ENCODE measurements at places on chromosomes 7 and 10.

GRCh38 chr10:32938554-32939061 is 19.4 kb downstream of the ITGB1 start:
- no peak for DNase-seq

- no peak for DNase-seq
Observed at GRCh38 chr7:128211626-128212025, 29.5 kb upstream of the LEP start.

DNA sequence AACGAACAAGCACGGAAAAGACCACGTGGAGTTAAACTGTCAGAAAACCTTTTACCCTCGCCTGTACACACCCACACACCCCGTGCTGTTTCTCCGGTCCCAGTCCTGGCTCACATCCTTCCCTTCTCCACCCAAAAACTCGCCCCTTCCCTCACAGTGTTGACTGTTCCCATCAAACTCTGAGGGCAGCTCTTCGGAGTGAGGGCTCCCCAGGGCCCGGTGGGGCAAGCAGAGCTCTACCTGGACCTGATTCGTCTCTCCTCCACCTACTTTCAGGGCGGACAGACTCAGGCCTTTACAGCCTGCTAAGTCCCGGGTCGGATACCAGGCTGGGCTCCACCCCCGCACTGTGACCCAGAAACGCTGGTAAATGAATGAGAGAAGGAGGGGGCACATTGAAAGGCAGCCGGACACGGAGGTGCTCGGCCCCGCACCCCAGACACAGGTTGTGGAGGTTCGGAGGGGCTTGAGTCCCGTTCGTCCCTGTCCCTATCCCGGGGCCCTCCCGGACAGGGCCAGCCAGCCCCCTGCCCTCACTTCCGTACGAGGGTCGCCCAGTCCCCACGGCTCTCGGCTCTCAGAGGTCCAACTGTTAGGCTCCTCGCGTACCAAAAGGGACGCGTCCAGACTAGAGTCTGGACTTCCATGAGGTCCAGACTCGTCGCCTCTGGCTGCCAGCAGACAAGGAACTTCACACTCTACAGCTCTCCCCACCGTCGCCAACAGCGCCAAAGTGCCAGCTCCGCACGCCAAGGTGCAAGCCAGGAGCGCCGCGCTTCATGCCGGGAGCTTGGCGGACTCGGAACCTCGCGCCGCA is 31.7 kb upstream of the ASL start:
- no peak for DNase-seq

DNA sequence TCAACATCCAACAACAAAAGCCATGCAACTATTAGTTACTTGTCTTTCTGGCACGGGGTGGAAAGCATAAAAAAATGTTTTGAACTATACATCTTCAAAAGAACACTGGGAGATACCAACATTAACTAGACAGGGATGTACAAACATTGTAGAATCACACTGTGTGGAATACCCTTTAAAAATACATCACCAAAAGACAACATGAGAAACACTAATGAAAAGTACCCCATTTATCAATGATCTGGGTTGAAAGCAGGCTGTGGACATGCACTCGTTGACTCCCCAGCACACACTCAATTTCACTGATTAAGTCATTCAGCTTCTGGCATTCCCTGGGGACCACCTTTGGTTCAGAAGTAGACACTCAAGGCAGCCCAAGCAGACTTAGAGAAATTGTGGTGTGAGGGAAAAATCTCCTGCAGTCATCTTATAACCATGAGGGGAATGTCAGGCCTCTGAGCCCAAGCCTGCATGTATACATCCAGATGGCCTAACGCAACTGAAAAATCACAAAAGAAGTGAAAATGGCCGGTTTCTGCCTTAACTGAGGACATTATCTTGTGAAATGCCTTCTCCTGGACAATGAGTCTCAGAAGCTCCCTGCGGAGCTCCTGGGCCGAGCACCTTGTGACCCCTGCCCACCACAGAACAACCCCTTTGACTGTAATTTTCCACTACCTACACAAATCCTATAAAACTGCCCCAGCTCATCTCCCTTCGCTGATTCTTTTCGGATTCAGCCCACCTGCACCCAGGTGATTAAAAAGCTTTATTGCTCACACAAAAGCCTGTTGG is 53.0 kb downstream of the CACUL1 start:
- DNase-seq = no peak

DNA sequence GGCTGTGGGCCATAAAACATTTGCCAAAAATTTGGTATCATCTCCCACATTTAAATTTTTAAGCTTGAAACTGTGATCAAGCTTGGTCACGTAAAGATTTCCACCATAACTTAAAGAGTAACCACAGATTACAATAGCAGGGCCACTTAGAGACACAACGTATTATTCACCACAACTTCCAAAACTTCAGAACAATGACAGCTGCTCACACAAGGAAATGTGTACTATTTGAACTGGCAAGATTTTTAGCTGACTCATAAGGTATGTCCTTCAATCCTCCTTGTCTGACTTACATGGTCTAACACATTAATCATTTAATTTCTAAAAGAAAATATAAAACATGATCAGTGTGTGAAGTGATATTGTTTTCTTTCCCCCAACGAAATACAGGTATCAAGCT is 234.5 kb downstream of the PARD3 start:
- DNase-seq = no peak

DNA sequence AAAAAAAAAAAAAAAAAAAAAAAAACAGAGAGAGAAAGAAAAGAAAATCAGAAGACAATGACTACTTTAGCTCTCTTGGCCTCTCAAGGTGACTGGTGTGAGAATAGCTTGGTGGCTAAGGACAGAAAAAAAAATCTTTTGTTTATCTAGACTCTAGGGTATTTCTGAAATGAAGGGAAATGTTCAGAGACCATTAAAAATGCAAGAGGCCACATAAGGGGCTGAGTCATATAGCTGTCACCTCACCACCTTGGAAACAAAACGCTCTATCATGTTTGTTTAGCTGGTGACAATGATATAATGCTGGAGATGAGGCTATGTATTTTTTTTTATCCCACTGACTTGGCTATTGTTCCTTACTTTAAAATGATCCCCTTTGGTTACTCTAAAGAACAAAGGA is 287.0 kb upstream of the CDC14C start:
- DNase-seq = no peak

GRCh38 chr10:52568309-52568708 is 204.3 kb downstream of the MBL2 start:
- DNase-seq = no peak

- DNase-seq = no peak
Observed at GRCh38 chr10:4281190-4281825, 496.3 kb upstream of the KLF6 start.

DNA sequence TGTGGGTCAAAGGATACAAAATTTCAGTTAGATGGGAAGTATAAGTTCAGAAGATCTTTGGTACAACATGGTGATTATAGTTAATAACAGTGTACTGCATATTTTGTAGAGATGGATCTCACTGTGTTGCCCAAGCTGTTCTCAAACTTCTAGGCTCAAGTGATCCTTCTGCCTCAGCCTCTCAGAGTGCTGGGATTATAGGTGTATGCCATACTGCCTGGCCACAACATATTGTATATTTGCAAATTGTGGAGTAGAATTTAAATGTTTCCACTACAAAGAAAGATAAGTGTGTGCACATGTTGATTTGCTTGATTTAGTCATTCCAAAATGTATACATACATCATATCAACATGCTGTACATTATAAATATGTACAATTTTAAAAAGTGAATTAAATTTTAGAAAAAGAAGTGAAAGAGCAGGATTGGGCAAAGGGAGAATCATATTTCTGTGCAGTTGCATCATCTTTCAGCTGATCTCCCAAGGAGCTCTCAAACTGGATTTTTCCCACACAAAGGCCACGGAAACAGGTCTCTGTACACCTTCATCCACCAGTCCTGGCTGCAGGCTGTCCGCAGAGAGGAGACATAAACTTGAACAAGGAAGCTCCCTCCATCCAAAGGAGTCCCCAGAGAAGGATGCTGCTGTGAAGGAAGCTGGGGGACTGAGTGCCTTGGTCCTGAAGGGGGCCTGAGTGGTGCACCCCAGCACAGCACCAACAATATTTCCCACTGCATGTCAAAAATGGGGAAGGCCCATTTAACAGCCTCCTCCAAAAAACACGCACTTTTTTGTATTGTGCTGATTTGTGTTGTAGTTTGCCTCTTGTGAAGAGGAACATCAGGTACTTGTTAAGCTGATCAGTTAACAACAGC is 217.1 kb upstream of the GHITM start:
- no peak for DNase-seq

DNA sequence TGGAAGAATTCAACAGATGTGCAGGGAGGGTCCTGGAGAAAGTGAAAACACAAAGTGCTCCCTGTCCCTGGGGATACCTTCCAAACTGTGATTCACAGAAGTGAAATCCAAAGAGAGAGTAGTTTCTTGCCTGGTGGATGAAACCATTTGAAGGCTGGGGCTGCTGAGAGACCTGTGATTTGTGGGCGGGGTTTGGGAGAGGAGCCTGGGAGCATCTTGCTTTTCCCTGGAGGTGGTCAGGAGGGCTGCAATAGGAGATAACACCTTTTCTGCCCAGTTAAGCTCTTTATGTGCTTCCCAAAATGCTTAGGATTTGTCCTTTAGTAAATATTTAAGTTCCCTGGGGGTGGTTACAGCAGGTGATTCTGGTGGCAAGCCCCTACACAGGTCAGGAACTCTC is 105.3 kb upstream of the TPK1 start:
- no peak for DNase-seq

DNA sequence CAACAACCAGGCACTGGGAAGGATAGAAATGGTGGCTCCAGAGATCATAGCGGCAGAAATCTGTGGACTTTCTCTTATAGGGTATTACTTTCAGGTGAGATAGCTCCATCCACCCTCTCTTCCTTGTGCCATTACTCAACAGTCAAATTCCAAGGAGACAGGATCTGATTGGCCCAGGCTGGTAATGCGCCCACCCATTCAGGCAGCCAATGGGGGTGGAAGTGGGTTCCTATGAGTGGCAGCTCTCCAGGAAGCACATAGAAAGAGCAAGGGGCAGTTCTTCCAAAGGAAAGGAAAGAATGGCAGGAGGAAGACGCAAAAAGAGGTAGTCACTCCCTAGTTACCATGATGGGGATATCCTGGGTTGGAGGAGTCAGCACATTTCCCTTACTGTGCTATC is 94.4 kb downstream of the STRA8 start:
- no peak for DNase-seq

DNA sequence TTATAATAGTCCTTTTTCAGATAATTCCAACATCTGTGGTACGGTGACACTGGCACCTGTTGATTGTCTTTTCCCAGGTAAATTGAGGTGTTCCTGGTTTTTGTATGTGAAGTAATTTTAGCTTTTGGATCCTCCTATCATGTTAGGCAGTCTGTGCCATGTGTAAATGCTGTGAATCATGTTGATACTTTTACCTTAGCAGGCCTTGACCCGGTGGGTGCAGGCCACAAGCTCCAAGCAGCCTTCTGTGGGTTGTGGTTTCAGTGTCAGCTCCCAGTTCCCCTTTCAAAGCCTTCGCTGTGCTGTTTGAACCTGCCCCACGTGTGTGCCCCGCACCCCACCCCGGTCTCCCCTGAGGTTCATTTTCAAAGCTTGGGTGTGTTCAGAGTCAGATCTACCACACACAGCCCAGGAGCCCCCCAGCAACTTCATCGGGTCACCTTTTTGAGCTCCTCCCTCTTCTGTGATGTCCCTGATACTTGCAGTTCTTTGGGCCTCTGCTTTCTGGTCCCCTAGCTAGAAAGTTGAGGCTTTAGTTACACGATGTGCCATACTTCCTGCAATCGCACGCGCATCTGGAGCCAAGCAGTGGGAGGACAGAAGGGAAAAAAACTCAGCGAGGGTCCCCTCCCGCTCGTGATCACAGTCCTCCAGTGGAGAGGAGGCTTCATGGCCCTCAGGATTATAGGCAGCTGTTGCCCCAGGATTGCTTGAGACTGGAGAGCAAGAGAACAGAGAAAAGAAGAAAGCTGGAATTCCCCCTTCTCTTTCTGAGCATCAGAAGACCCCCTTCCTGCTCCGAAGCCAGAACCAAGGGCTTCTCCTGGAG is 8.7 kb upstream of the BHLHA15 start:
- peak; percentile 13 for DNase-seq

DNA sequence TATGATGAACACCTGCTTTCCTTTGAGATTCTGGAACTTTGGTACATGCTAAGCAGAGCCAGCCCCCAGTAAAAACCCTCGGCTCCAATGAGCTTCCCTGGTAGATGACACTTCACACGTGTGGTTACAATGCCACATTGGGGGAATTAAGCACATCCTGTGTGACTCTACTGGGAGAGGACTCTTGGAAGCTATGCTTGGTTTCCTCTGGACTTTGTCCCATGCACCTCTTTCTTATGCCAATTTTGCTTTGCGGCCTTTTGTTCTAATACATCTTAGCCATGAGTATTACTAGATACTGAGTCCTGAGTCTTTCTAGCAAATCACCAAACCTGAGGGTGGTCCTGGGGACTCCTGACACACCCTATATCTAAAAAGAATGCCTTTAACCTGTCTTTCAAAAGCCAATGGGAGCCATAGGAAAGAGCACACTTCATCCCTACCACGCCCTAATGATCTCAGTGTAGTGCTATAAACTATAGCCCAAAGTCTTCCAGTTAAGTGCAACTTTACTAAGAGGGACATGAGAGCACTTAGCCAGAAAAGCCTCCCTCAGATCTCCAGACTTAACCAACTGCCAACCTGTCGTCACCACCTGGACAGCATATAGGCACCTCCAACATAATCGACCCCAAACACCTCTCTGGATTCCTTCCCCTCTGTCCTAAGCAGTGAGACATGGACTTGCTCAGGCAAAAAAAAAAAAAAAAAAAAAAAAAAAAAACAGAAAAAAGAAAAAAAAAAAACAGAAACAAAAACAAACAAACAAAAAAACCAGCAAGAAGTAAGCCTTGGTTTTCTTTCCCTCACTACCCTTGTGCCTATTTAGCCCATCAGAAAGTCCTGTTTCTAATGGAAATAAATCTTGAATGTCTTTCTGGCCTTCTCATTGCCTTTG is 37.4 kb downstream of the CCDC6 start:
- no peak for DNase-seq

DNA sequence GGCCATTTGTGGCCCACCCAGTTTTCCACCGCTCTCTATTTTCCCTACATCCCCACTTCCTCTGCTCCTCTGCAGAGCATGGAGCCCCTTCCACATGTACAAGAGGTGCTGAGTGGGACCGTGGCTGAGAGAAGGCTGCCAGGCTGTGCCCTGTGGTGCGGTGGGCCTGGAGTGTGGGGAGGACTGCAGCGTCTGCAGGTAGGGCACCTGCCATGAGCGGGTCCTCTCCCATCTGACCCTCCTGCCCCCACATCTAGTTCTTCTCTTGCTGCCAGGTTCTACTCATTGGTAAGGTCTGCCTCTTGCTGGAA is 145.6 kb upstream of the FAM20C start:
- no peak for DNase-seq

GRCh38 chr10:15333909-15334649 is 37.0 kb downstream of the FAM171A1 start:
- DNase-seq = no peak

DNA sequence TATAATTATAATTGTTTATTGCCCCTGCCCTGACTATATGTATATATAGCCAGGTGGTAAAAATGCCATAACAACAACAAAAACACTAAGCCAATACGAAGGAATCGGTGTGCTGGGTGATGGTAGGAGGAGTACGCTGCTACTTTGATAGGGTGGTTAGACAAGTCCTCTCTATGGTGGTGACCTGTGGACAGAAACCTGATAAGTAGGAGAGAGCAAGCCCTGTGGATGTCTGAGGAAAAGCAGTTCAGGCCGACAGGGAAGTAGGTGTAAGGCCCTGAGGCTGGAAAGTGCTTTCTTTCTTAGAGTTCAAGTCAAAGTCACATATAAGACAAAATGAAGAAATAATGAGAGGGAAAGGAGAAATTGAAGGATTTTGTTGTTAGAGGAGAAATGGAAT is 823.8 kb upstream of the CELF2 start:
- no peak for DNase-seq

GRCh38 chr10:70119197-70119596 is 13.4 kb downstream of the AIFM2 start:
- DNase-seq = no peak

- DNase-seq = no peak
Observed at GRCh38 chr10:124044143-124044862, 49.1 kb downstream of the CHST15 start.

Data from stimulated activated CD8-positive, alpha-beta memory T cell treated with anti-CD3 and anti-CD28 coated beads, Interleukin-15, amount 100 ng/mL, for 1 hour (primary cell).